Thymus (tissue), 14 donors: ENCODE measurements at places on chromosomes 16 and 17.

- DNase-seq, result no peak
Measured at GRCh38 chr17:68963958-68964357, 8.8 kb upstream of the ABCA8 start.

GRCh38 chr16:25691519-25692091, at the start of gene HS3ST4:
Gene HS3ST4 (plus strand): TSS chr16:25691959.
- DNase-seq, result no peak

GRCh38 chr16:16108759-16109158, 114.5 kb downstream of the ABCC6 start:
- no peak for DNase-seq

DNA sequence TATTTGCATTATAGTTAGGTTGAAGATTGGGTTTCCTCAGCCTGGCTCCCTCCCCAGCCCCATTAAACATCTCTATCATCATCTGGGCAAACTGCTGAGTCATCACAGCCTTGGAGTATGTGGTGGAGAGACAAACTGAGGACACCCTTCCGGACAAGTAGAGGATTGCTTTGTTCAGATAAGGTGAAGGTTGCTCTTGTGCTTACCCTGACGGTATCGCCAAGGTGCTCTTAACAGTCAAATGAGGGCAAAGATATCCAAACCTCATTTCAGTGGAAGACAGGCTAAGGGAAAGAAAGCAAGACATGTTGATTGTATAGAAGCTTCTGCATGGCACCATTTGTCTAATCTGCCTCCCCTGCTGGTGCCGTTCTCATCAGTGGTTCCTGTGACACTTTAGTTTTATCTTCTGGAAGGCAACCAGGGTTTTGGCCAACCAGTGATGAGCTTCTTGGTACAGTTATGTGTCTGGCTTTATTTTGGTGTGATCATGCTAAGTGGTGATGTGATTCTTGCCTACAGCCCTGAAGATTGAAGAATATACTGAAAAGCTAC, 56.9 kb upstream of the LGALS9 start:
- DNase-seq, result no peak

GRCh38 chr16:85492295-85492864, 120.7 kb upstream of the GSE1 start:
- no peak for DNase-seq

GRCh38 chr16:80273635-80274538, 266.9 kb upstream of the DYNLRB2 start:
- DNase-seq, result no peak

DNA sequence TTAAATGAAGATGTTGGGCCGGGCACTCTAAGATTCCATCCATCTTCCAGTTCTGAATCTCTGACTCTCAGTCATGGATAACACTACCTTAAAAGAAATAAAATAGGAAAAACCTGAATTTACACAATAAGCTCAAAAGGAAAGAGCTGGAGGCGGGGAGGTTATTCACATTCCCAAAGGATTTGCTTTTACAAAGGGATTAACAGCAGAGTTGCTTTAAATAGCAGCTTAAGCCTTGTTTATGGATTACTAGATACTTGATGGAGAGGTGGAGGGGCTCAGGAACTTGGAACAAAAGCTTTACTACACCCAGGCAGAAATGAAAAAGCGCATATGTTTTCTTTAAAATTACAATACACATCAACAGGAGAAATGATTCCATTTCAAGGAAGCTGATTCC, 84.5 kb downstream of the XYLT1 start:
- DNase-seq, result no peak

GRCh38 chr17:1376061-1376460, 24.0 kb downstream of the YWHAE start:
- DNase-seq, result no peak

DNA sequence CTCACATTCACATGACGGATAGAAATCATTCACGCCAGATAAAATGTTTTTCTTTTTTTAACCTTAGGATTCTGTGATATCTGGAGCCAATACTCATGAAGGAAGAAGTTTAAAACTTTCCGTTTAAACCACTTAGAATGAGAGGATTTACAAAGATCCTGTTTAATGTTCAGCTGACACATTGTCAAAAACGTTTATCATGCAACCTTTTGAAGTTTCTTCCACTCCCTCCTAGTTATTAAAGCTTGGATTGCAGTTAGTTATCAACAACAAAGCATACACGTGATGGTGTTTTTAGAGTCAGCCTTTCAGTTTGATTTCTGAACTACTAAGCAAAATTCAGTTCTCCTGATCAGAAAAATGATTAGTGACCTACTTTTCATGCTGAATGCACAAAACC, 143.3 kb upstream of the AXIN2 start:
- DNase-seq, result no peak
